ENCODE measurements at places on chromosomes 7 and 10. TPM values are rescaled to one million over a fixed set of nuclear protein-coding genes. Genes with fewer than 3 reads are reported as not detected.

- DNase-seq, result no peak
These were observed 2.8 kb downstream of the EEPD1 start for GRCh38 chr7:36155811-36156361.

GRCh38 chr10:77156406-77156879, 481.2 kb downstream of the KCNMA1 start:
- DNase-seq, result no peak

The FGFR2 gene
- total RNA-seq, result 1.2 TPM

The PPP1R9A gene
- not detected for total RNA-seq

The ADGRA1 gene
- not detected for total RNA-seq

The PTF1A gene
- not detected for total RNA-seq

- no peak for DNase-seq
These were observed 32.4 kb downstream of the SLIT1 start for GRCh38 chr10:97153270-97153850.

The MIOS gene
- total RNA-seq, result 24.3 TPM

- no peak for DNase-seq
These were observed 28.6 kb downstream of the KAT6B start for GRCh38 chr10:74855027-74855426.

DNA sequence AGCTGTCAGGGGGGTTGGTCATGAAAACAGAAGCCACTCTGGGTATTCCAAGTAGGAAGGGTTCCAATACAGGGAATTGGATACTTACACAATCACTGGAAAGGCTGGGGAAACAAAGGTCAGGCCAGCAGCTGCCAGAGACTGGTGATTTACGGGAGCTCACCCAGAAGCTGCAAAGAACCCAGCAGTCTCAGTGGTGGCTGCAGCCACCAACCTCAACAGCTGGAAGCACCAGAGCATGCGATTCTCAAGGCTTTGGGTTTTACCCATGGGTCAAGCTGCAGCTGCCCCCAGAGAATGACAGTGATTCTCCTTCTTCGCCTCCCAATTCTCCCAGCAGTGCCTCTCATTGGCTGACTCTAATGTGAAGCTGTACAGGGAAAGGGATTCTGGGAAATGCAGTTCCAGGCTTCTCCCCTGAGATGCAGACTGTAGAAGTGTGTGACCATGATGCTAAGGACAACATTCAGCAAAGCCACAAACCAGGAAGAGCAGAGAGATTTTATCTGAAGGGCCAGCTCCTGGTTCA, 107.2 kb upstream of the TCF7L2 start:
- no peak for DNase-seq

The EN2 gene
- total RNA-seq, result not detected
